Hematopoietic multipotent progenitor cell treated with erythropoietin and hydrocortisone succinate and interleukin-3 and kit ligand, for 8 days (in vitro differentiated cells): ENCODE measurements at places on chromosomes 16 and 17.

- no peak for DNase-seq
Observed at GRCh38 chr17:69166957-69167356, 25.3 kb upstream of the ABCA6 start.

- DNase-seq, result no peak
Observed at GRCh38 chr17:32552280-32552679, 65.5 kb downstream of the CDK5R1 start.

GRCh38 chr16:75471723-75472633, 7.5 kb upstream of the TMEM170A start:
- peak; percentile 73 for DNase-seq

DNA sequence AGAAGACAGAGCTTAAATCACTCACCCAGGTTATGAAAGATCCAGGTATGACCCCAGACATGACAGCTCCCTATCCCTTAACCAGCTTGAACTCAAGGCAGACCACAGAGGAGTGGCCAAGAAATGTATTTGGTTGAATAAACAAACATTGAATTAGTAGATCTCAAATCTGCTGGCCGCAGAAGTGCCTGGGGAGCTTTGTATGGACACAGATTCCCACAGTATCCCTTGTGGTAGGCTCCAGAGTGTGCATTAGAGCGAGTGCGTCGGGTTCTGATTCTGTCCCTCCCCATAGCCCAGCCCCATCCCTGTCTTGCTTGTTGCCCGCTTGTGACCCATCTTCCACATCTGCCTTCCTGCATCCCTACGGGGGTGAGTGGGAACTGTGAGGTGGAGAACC, 118.8 kb upstream of the FOXF1 start:
- no peak for DNase-seq

GRCh38 chr16:424623-425081, 797 bp upstream of the RAB11FIP3 start:
- peak; percentile 66 for DNase-seq

DNA sequence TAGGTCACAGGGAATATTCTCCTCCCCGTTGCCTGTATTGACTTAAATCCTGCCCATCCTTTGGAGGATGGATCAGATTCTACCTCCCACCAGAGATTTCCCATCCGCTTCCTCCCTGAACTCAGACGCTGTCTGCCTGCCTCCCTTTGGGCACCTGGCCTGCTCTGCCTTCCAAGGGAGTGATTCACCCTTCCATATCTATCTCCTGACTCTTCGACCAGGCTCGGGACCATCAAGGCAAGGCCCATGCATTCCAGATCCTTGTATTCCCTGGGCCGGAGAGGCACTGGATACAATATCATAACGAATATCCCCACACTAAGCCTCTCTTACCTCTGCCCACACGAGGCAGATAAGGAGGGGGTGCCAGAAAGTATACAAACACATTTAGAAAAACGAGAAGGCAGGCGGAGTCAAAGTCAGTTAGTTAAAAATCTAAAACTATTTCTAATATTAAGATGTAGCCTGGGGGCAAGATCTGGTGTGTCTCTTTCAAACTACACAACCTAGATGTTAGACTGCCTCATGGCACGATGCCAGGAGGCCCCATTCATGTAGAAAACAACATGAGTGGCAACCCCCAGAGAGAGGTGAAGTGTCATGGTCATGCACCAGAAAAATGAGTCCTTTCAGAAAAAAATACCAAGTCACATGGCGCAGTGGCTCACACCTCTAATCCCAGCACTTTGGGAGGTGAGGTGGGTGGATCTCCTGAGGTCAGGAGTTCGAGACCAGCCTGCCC, 9.2 kb downstream of the PMP22 start:
- peak; percentile 24 for DNase-seq

- no peak for DNase-seq
Observed at GRCh38 chr17:68359791-68360535, 68.7 kb downstream of the ARSG start.

DNA sequence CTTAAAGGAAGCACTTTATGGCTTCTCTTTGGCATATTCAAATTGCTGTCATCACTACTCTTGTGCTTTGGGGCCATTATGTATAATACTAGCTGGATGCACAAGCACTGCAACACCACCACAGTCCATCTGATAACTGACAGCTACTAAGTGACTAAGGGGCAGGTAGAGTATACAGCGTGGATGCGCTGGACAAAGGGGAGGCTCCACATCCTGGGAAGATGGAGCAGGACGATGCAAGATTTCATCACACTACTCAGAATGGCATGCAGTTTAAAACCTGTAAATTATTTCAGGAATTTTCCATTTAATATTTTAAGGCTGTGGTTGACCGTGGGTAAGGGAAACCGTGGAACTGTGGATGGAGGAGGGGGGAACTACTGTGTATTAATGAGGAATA, 25.0 kb downstream of the MPRIP start:
- DNase-seq, result no peak

- peak; percentile 75 for DNase-seq
Observed at GRCh38 chr17:77011173-77012011, 129.4 kb upstream of the SEC14L1 start.

GRCh38 chr17:35774499-35774898, 13.8 kb downstream of the C17orf50 start:
- DNase-seq, result no peak

DNA sequence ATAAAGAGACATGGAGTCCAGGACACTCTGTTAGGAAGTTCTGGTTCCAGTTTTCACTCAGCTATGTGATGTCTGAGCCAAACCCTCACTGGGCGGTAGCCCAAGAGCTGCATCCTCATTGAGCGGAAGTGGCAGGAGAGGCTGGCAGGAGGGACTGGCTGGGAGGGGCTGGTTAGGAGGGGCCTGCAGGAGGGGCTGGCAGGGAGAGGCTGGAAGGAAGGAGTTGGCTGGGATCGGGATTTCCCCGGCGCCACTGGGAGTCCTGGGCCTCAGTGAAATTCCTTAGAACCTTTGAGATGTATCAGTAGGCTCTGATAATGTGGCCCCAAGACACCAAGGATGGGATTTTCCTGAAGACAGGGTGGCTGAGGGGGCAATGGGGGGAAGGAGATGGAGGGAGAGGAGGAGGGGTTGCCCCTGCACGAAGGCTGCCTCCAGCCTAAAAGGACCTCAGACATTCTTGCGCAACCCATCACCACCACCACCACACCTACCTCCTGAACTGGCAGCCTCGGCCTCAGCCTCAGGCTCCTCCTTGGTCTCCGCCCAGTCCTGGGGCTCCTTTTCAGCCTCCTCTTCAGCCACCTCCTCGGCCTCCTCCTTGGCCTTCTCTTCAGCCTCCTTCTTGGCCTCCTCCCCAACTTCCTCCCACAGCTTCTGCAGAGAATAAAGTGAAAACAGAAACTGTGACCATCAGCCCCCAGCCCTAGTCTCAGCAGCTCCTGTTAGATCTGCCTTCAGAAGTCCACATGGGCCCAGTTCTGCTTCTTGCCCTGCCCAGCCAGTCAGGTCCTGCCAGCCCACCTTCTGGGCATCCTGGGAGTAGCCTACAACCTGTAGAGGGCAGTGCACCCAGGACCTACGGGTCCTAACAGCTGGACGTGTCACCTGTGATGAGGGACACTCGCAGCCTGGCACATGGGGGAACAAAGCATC, 31.7 kb downstream of the CNGB1 start:
- DNase-seq, result no peak

- no peak for DNase-seq
Observed at GRCh38 chr17:48556229-48556575, 11.3 kb upstream of the HOXB2 start.

DNA sequence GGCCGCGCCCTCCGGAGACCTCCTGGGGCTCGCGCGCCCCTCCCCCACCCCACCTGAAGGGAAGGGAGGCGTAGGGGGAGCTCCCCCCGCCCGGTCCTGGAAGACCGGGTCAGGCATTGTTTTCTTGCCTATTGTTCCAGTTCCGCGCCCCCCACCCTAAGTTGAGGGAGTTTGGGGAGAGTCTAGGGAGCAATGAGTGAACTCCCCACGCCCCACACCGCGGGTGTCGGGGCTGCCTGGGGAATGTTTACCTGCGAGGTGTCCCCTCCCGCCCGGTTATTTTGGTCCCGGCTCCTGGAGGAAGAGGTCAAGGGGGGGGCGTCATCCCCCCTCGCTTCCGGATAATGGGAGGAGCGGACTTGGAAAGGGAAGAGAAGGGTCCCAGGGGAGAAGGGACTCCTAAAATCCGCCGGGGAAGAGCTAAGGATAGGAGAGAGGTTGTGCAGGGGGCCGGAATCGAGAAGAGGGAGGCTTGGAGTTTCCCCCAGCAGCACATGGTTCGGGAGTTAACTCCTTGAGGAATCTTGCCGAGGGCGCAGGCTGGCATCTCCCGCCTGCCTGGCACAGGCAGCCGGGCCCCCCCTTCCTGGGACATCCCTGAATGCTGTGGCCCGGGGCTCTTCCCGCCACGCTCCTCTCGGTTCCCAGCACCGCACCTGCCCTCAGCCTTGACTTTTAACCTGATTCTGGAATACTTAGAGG, 881 bp downstream of the MLLT6 start:
- no peak for DNase-seq

DNA sequence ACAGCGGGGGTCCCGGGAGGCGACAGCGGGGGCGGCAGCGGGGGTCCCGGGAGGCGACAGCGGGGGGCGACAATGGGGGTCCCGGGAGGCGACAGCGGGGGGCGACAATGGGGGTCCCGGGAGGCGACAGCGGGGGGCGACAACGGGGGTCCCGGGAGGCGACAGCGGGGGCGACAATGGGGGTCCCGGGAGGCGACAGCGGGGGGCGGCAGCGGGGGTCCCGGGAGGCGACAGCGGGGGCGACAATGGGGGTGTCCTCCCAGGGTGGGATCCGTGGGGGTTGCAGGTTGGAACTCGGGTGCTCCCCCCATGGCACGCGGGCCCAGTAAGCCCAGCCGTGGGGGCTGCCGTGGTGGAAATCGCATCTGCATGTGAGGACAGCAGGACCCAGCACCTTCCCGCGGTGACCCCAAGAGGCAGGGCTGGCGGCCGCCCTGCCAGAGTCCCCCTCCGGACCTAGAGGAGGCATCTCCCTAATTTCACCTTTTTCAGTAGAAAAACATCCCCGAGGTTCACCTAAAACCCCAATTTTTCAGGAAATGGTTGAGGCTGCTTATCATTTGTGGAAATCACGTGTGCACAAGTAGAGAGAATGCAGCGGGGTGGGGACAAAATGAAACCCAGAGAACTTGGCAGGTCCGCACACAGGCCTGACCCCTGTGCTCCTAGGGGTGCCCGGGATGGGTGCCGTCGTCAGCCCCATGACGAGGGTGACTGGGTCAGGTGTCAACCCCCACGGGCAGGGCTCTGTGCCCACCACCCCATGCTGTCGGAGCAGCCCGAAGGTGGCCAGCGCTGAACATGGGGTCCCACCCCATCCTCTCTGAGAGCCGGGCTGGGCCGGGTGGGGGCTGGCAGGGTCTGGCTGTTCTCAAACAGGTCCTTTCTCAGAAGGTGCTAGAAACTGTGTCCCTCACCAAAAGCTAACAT, 10.5 kb upstream of the METRNL start:
- no peak for DNase-seq

GRCh38 chr16:59238246-59238645, 504.1 kb upstream of the GOT2 start:
- DNase-seq, result no peak

DNA sequence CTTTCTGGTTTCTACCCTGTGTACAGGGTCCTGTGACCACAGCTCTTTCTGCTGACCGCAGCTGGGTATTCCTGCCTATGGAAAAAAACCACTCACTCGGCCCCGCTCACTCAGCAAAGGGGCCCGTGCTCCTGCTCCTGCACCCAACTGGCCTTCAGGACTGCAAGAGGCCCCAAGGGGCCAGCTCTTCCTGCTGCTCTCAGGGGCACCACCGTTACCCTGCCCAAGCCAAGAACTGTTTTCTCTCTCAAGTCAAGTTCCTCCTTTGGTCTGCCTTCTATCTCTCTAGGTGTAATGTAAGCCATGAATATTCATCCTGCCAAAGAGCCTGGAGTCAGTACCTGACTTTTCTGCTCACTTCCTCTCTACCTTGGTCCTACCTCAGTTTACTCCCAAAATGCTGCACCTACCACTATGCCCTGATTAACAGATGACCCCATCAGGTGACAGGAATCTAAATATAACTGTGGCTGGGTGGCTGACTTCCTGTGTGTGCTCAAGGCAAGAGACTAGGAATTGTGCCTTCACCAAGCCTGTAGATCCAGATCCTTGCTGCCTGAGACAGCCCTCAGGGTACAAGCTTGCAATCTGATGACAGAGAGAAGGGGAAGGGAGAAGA, 20.4 kb upstream of the SCIMP start:
- DNase-seq, result no peak

DNA sequence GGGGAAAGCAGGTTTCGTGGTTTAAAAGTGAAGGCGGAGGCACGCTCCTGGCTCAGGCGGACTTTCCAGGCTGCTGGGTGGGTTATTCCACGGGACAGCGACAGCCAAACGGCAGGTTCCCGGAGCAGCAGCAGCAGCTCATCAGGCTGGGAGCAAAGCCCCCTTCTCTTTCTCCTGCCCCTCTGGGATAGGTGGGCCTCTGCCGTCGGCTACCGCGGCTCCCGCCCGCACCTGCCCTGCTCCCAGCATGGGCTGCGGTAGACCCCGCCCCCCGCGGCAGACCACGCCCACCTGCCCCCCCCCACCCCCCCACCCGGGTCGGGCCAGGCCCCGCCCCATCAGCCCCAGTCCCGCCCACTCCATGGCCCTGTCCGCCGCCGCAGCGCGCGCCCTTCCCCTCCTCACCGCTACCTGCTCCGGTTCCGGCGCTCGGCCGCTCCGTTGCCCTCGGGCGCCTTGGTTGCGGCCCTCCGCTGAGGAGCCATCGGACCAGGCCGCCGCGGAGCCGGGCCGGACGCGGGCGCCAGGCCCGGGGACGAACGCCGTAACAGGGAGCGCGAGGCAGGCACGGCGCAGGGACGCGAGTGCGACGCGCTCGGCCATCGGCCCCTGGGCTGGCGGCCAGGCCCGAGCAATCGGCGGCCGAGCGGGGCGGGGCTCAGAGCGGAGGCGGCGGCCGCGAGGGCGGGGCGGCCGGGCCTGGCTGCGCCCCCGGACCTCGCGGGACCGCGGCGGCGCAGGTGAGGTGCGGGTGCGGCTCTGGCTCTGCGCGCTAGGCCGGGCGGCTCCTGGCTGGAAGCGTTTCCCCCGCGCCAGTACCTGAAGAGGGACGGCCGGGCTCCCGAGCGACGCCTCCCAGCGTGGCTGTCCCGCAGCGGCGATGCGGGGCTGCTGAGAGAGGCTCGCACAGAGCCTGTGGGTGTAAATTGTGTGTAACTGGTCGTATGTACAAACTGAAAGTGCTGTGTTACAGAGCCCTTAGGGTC, at the start of the genes HEXD and OGFOD3:
Gene HEXD (plus strand): TSS at position 347 of the 986 bp plus-strand sequence. CDS start 1,453 bp downstream, outside the sequence.
Gene OGFOD3 (minus strand): TSS at position 586 of the 986 bp plus-strand sequence. CDS start 101 bp downstream, at position 485.
- peak; percentile 83 for DNase-seq

GRCh38 chr16:11130978-11131665, 124.9 kb downstream of the SOCS1 start:
- DNase-seq, result peak; percentile 16

- no peak for DNase-seq
Observed at GRCh38 chr17:33950061-33950460, 305.0 kb upstream of the CCL2 start.

DNA sequence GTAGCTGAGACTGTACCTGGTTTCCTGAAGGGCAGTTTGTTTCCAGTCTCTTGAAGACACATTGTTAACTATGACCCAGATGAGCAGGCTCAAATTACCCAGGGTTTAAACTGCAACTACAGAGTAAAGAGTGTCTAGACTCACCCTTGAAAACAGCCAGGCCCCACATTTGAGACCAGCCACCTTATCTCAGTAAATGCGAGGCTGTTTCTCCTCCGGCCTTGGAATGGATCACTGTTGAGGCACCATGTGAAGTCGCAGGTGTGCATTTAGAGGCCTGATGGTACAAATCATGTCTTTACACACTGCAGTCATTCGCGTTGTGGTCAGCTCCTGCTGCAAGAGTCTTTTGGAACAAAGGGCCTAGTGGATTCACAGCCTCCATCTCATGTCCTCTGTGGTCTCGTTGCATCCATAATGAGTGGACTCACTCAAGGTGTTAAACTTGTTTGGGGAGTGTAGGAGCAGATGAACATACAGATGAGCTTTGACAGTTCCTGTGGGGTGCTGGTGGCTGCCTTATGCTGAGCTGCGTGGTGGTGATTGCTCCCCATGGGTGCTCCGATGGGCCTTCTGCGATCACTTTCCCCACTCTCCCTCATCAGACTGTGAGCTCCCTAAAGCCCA, 18.5 kb upstream of the N4BP1 start:
- no peak for DNase-seq
